ENCODE measurements at places on chromosomes 11 and 22.

DNA sequence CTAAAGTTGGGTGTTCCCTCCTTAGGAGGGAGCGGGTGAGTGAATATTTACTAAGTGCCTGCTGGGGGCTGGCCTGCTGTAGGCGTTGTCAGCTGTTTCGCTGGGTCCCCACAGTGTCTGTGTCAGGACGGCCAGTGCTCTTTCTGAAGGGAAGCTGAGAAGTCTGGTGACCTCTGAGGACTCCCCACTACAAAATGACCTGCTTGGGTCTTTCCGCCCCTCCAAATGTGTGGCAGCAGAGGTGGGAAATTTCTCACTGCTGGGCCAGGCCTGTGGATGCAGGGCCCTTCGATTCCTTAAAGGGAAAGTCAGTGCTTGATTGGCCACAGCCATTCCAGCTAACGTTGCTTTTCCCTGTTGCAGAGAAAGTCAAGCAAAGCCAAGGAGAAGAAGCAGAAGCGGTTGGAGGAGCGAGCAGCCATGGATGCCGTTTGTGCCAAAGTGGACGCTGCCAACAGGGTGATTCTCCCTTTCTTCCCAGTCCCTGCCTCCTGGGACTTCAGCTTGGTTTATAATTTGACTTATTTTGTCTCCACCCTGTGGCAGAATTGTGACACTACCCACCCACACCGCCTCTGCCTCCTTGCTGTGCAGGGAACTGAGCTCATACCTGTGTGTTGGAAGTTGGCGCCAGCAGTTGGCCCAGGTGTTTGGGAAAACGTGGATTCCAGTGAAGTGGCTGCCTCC, 6.8 kb downstream of the NAA40 start:
- DNase-seq = peak; percentile 63

DNA sequence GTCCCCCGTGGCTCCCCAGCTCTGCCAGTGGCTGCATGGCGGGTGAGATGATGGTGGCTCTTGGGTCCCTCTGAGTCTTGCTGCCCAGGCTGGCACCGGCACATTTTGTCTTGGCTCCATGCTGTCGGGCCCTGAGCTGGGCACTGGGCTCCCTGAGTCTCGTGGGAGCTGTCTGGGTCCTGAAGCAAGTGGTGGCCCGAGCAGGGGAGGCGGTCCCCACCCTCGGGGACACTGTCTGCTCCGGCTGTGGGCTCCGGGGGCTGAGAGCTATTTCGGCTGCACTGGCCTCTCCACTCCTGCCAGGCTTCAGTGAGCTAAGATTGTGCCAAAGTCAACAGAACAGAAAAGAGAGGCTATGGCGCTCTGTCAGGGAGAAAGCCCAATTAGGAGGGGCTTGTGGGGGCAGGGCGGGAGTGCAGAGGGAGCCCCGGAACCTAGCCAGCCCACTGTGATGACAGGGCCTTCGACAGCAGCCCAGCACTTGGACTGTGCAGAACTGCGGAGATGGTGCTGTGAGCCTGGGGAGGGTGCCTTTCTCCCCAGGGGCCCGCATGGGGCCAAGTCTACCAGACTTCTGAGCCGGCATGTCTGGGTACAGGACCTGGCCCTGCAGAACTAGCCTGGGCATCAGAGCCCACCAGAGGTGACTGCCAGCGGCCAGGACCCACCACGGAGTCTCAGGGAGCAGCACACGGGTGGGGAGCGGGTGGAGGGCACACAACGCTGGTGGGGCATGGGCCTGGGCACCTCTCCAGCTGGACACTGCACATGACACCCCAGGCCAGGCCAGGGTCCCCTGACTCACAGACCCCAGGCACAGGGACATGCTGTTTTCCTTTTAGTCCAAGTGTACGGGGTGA, 38.0 kb downstream of the RTN4R start:
- no peak for DNase-seq

DNA sequence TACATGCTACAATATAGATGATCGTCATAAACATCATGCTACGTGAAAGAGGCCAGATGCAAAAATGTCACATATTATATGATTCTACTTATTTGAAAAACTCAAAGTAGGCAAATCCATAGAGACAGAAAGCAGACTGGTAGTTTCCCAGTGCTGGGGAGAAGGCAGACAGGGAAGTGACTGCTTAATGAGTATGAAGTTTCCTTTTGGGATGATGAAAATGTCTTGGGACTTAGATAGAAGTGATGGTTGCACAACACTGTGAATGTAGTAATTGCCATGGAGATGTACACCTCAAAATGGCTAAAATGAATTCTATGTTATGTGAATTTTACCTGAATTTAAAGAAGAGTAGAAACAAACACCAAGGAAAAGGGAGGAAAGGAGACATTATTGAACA, 45.2 kb upstream of the EHF start:
- no peak for DNase-seq

DNA sequence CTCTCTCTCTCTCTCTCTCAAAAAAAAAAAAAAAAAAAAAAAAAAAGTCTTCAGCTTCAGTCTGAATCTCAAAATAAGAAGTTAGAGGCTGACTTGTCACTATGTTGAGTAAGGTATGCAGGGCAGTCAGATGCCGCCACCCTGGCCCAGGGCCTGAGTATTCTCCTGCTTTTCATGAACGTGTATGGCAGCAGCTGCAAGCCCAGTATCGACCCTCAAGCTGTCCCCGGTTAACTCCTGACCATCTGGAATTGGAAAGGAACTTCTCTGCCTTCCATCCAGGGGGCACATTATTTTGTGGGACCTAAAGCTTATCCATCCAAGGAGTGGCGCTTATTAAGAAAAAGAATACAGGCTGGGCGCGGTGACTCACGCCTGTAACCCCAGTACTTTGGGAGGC, 11.4 kb downstream of the MRGPRD start:
- no peak for DNase-seq

GRCh38 chr11:106131998-106132397, 54.5 kb downstream of the AASDHPPT start:
- no peak for DNase-seq

GRCh38 chr11:88704485-88704884, 361.3 kb downstream of the GRM5 start:
- no peak for DNase-seq

DNA sequence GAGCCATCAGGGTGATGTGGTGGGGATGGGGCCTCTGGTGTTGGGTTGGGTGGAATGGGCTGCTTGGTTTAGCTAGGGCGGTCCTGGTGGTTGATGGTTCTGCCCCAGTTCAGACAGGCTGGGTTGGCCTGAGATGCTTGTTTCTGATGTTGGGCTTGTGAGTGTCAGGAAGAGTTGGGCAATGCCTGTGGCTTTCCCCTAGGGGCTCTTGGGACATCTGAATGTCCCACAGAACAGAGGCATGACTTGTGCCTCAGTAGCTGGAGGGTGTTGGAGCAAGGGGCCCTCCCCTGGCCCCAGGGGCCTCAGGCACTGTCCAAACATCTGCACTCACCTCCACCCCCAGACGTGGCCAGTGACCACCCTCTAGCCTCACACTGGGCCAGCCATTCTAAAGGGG, 14.0 kb upstream of the CTSD start:
- DNase-seq = no peak

DNA sequence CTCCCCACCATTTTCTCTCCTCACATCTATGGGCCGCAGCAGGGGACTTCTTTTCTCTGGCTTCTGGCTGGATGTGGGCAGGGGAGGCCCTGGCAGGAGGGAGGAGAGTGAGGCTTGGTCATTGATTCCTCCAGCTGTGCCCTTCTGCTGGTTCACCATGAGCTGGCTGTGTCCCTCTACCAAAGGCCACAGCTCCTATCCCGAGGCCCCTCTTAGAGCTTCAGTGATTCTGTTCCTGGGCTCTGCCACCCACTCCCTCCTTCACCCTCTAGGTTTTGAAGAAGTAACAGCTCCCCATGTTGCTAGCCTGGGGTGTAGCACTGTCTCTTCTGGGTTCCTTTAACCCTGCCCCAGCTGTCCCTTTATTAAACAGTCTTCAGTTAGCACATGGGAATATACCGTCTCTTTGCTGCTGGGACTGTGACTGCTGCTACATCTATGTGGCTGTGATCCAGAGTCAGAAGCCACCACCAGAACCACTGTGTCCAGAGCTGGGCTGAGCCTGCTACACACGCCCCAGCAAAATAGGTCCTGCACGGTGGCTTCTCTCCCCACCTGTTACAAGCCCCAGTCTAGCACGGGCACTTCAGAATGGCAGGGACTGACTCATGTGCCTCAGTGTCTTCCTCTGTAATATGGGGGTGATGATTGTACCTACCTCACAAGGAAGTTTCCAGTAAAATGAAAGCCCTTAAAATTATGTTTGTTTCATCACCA, 578 bp upstream of the PARVG start:
- no peak for DNase-seq

DNA sequence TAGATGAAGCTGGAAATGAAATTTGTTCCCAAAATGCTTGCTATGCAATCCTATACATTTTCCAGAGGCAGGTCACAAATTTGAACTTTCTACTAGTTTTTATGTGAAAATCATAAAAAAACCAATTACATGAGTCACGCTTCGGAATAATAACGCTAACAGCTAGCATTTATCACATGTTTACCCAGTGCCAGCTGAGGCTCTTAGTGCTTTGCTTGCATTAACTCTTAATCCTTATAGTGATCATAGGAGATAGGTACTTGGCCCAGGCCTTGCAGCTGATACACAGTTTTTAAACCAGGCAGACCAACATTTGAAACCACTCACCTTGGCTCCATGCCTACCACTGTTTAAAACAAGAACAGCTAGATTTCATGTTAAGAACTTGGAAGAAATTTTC, 131.8 kb upstream of the RAG2 start:
- DNase-seq = no peak

- DNase-seq = no peak
Observed at GRCh38 chr11:10969387-10969786, 111.5 kb upstream of the ZBED5 start.

GRCh38 chr11:32435942-32436750, 807 bp upstream of the WT1 start:
- no peak for DNase-seq

- no peak for DNase-seq
Observed at GRCh38 chr11:42951266-42951665, 360.5 kb upstream of the API5 start.

DNA sequence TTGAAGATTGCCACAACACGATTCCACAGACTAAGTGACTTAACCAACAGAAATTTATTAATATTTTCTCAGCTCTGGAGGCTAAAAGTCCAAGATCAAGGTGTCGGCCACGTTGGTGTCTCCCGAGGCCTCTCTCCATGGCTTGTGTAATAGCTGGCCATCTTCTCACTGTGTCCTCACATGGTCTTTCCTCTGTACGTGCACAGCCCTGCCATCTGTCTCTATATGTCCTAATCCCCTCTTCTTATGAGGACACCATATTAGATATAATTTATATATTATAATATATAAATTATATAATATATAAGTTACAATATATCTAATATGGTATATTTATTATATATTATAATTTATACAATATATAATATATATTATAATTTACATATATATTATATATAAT, 25.1 kb upstream of the SCGB1A1 start:
- no peak for DNase-seq

DNA sequence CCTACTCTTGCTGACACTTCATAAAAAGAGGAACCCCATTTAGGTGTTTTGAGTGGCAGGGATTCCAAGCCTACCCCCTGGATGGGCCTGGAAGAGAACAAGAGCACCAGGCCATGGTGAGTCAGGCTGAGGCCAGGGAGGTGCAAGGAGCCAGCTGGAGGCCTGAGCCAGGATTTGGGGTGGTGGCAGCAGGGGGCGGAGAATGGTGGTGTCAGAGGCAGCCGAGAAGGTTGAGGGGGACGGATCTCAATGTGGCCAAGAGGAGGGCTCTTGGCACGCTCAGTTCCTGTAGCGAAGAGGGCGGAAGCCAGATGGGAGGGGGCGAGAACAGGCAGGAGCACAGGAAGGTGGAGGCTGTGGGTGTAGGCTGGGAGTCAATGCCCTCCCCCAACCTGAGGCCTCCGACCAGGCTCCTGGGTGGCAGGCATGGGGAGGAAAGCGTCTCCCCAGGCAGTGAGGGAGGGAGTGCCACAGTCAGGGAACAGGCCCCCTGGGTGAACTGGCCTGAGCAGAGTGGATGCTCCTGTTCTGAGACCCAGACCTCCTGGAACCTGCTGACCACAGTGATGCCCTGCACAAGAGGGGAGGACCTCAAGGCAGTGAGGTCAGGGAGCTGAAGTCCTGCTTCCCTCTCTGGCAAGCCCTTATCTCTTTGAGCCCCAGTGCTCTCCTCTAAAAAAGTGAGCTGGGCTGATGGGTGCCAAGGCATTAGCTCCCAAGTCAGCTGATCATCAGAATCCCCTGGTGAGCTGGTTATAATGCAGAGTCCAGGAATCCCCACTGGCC, 13.9 kb downstream of the RTN4RL2 start:
- DNase-seq = no peak

- no peak for DNase-seq
Observed at GRCh38 chr11:57406337-57406904, 16.0 kb upstream of the PRG2 start.

DNA sequence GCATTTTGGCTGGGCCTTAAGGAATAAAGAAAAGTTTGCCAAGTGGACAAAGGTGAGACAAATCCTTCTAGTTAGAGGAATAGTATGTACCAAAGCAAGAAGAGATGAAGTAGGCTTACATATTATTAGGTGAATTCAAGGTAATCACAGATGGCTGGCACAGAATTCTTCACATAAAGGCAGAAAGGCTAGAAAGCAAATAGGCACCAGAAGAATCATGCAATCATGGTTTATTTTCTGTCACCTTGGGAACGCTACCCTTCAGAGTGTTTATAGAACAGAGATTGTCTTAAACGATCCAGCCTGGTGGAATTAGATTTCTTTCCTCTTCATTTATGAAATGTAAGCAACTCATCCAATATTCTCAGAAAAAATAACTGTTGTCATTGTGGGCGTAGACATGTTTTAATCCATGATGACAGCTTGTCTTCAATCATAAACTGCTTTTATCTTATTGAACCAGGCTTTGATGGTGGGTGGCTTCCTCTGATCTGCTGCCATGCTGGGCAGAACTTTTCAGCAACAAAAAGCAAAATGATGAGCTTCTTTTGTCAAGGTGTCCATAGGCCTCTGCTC, 49.0 kb upstream of the CSNK2A3 start:
- DNase-seq = no peak

DNA sequence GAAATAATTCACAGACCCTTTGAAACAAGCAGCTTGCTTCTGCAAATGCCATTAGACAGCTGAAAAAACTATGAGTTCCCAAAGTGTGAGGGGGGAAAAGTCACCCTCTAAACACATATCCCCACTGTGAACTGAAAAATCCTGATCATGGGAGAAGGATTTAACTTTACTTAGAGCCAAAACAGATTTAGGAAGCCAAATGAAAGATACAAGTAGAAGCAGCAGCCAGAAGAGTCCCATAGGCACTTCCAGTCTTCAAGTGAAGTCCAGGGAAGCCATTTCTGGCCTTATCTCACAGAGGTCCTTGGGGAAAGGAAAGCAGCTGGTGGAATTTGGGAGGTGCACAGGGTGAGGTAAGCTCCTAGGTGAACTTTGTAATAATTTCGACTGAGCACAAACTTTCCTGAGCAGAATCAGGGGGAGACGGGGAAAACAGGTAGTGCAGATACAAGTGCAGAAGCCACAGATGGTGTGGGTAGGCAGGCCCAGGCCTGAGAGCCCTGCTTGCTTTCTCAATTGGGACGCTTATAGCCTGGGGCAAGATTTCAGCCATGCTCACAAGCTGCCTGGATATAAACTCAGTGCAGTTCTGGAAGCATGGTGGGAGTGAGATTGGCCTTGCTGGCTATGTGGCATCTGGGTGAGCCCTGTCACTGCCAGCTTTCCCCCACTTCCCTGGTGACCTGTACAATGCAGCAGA, 44.8 kb downstream of the GAS2 start:
- DNase-seq = no peak

GRCh38 chr11:26675233-26675928, 46.5 kb downstream of the SLC5A12 start:
- DNase-seq = no peak
